ENCODE measurements at places on chromosomes 6 and 20.

DNA sequence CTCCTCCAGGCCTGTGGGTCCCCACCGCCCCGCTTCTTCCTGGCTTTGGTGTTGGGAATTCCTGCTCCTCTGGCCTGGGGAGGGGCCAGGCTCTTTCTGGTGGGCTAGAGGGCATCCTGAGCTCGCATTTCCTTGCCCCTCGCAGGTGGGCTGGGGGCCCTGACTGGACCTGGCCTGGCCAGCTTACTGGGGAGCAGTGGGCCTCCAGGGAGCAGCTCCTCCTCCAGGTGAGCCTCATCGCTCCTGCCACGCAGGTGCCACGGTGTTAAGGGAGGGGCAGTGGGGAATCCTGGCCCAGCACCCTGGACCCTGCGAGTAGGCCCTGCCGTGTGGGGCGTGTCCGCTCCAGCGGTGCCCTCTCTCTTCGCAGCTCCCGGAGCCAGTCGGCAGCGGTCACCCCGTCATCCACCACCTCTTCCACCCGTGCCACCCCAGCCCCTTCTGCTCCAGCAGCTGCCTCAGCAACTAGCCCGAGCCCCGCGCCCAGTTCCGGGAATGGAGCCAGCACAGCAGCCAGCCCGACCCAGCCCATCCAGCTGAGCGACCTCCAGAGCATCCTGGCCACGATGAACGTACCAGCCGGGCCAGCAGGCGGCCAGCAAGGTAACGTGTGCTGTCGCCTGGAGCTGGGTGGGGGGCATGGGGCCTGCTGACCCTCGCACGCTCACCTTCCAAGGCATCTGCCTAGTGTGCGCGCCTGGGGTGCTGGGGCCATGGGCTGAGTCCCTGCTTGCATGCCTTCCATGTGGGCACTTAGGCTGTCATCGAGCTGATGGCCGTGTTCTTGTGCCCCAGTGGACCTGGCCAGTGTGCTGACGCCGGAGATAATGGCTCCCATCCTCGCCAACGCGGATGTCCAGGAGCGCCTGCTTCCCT is 4.7 kb downstream of the ADRM1 start:
- DNase-seq, result no peak

- no peak for DNase-seq
These were observed 744.0 kb upstream of the MAP3K7 start for GRCh38 chr6:91330896-91331295.

- no peak for DNase-seq
These were observed 88.2 kb downstream of the PREX1 start for GRCh38 chr20:48739395-48740291.

DNA sequence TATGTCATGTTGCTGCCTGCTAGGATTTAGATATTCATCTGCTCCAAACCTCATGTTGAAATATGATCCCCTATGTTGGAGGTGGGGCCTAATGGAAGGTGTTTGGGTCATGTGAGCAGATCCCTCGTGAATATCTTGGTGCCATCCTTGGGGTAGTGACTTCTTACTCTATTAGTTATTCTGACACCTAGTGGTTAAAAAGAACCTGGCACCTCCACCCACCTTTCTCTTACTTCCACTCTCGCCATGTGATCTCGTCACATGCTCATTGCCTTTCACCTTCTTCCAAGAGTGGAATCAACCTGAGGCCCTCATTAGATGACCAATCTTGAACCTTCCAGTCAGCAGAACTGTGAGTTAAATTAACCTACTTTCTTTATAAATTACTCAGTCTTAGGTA is 549.4 kb upstream of the SYNCRIP start:
- DNase-seq, result peak; percentile 2

- no peak for DNase-seq
These were observed 40.1 kb downstream of the BFSP1 start for GRCh38 chr20:17491041-17491440.

GRCh38 chr6:659716-660581 is 3.0 kb upstream of the HUS1B start:
- DNase-seq, result no peak

GRCh38 chr6:38270367-38270766 is 369.4 kb downstream of the BTBD9 start:
- peak; percentile 71 for DNase-seq

DNA sequence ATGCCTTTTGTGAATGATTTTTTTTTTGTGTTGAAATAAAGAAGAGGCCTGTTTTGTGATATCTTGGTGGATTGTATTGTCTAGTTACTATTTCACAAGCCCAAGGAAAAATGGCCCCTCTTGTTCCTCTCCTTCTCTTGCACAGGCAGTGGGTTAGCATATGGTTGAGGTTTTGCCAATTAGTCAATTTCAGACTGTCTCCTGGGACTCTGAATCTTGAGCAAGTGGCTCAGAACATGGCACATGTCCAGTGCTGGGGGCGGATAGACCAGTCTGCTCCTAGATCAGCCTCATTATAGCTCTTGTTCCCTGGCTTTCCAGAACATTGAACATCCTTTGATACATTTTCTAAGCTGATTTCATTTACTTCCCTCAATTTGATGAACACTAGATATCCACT is 589.2 kb downstream of the PHF3 start:
- DNase-seq, result peak; percentile 95

DNA sequence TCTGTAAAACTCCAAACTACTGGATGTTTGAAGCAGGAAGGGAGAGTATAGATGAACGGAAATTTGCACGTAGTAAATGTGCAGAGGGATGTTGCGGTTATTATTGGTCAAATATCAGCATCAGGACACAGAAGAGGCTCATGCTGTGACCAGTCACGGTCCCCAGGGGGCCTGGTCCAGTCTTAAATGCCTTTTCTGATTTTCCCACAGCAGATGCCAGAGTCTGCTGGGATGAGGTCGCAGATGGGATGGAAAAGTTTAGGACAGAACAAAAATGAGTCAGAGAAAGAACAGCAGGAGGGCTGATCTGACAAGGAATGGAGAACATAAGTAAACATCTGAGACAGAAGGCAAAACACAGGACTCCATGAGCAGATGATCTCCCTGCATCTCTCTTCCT is 11.7 kb upstream of the SIRPG start:
- DNase-seq, result peak; percentile 16

DNA sequence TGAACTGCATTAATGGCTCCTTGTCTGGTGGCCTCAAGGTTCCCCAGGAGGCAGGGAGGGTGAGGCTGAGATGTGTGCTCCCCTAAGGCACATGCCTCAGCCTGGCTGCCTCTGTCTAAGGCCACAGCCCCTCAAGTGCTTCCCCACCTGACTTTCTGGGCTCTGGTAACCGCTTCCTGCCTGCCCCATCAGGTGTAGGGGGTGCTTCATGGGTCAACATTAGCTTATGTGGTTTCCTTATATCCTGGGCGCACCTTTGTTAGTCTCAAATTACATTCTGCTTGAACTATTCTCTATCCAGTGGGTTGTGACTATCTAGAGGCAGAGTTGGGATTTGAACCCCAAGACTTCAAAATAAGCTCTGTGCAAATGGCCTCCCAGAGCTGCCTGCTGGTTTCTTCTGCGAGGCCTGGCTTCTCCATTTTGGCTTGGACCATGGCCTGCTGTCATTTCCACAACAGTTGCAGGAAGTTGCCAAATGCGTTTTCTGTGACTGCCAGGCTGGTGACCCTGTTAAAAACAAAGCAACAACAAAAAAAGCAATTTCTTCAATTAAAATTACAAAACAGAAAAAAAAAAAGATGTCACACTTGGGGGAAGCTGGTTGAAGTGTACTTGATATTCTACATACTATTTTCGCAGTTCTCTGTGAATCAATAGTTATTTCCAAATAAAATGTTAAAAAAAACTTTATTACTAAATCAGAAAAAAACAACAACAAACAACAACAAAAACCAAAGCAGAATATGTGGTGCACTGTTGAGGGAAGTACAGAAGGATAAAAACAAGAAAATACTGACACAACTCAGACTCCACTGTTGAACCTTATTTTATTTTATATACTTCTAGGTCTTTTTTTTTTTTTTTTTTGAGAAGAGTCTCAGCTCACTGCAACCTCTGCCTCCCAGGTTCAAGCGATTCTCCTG is 20.0 kb upstream of the ZNFX1 start:
- no peak for DNase-seq

DNA sequence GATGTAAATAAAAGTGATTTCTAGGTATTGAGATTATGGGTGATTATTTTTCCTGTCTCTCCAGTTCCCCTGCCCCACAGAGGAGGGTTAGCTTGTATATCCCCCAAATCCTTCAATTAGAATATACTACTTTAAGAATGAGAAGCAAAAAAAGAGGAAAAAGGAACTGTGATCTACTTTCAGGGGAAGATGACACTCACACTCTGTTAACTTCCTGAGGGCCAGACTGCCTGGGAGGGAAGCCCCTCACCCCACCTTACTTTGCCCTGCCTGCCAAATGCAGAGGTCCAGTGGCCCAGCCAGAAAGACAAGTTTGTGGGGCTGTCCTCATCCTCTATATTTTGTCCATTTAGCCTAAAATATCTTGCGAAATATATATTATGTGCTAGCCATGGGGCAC is 9.2 kb upstream of the LY86 start:
- DNase-seq, result no peak

- peak; percentile 74 for DNase-seq
These were observed 149.1 kb downstream of the MTHFD1L start for GRCh38 chr6:151014404-151015100.

DNA sequence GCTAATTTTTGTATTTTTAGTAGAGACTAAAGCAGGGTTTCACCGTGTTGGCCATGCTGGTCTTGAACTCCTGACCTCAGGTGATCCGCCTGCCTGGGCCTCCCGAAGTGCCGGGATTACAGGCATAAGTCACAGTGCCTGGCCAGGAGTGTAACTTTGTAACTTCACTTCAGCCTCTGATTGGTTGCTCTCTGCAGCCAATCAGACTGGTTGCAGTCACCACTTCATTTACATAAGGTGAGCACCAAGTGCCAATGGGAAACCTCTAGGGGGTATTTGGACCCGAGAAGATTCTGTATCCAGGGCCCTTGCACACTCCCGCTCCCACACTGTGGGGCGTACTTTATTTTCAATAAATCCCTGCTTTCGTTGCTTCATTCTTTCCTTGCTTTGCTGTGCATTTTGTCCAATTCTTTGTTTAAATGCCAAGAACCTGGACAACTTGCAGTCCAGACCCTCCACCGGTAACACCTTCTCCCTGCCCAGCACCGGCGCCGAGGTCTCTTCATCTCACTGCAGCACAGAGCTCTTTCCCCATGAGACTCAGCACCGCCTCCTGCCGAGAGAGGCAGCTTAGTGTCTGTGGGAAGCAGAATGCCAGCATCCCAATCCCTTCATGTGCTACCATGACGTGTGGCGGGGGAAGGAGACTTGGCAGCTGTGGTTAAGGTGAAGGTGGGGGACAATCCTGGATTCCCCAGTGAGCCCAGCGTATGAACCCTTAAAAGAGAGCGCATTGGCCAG is 14.0 kb upstream of the MRGBP start:
- DNase-seq, result no peak

DNA sequence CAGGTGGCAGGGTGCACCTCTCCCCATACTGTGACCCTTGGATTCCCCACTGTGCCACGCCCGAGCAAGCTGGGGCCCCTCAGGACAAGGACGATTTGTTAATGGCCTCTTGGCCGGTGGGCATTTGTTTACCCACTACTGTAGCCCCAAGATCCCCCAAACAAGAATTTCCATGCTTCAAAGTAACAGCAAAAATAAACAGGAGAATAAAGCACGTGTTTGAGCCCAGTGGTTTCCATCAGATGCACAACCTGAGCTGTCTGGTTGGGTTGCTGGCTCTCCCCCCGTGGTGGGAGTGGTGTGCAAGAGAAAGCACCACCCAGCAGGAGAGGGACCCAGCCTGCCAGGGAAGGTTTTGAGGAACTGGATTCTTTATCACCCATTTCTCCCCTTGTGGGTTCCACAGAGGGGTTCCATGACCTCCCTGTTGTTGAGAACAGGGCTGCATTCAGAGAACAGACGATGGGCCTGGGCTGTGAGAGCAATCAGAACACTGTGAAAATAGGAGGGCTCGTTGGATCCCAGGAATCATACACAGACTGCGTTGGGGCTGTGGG is 4.8 kb downstream of the CD93 start:
- no peak for DNase-seq

GRCh38 chr6:157259443-157259842 is 63.9 kb downstream of the TMEM242 start:
- DNase-seq, result no peak

DNA sequence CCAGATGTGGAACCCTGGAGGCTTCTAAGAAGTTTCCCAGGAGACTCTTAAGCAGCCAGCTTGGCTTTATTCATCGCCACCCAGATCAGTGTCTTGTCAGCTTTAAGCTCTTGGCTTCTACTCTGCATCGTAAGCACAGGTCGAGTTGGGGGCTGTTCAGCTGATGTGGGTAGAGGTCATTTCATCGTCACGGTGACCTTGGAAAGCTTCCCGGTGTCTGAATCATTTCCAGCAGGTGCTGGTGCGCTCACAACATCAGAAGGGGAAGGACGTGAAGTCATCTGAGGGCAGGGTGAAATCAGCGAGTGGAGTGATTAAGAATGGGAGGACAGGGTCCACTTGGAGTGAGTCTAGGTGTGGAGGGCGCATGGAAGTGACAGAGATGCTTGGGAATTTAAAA is 112.6 kb downstream of the SASH1 start:
- DNase-seq, result peak; percentile 94

GRCh38 chr6:33974030-33974429 is 170.2 kb upstream of the MLN start:
- no peak for DNase-seq

DNA sequence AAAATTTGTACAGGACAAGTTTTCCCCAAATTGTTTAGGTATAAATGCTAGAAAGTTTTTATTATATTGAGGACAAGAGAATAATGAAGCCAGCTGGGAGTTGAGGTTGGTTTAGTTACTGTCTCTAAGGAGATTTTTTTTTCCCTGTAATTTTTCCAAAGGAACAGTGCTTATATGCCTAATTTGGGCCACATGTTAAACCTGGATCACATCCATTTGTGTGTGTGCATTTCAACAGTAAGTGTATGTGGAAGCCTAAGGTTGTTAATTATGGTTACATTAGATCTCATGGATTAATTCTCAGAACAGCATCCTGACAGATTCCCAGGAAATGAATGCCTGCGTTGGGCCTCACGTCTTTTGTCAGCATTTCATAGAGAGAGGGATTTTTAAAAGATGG is 4.5 kb downstream of the IGF2R start:
- DNase-seq, result peak; percentile 80

GRCh38 chr6:109227646-109228045 is 132.3 kb downstream of the CEP57L1 start:
- no peak for DNase-seq

DNA sequence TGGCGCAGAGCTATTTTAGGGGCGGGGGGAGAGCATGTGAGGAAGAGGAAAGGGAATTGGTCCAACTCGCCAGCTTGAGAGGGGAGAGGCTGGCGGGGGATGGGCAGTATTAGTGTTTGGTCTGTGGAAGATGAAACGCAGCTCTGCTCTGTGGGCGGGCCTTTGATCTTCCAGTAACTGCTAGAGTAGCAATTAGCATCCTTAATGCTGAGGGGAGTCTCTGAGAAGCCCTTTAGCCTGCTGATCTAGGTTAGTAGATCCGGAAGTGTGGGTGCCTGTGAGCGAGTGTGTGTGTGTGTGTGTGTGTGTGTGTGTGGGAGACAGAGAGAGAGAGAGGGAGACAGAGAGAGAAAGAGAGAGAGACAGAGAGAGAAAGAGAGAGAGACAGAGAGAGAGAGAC is 117.2 kb upstream of the BACH2 start:
- DNase-seq, result peak; percentile 10

- DNase-seq, result no peak
These were observed 20.8 kb downstream of the MCM8 start for GRCh38 chr20:5971203-5971602.

All from fibroblast of mammary gland (primary cell).